Stimulated activated CD8-positive, alpha-beta memory T cell treated with anti-CD3 and anti-CD28 coated beads, Interleukin-15, amount 100 ng/mL, for 48 hours (primary cell): ENCODE measurements at places on chromosomes 2 and 18.
A peak's percentile ranks its signal among the peaks of the same experiment; 100 is the strongest.

DNA sequence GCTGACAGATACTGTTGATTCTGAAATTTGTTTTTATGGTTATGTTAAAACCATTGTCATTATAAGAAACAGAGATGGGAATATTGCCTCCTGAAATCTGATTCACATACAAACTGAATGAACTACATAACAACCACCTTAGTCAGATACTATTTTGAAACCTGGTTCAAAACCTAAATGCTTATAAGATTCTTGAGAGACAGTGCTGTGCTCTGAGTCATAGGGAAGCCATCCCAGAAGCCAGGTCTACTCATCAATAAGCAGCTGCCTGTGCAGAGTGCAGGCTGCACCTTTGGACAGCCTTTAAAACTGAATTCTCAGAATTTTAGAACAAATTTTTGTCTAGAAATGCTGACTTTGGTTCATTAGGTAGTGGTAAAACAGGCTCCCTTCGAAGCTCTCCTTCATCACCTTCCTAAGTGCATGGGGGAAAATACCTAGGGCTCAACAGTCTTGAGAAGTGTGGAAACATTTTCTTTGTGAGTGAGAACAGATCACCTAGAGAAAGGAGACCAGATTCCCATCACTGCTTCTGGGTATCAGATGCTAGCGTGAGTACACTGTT is at the start of gene SERPINB7:
Gene SERPINB7 (plus strand): TSS at position 253 of the 565 bp plus-strand sequence. CDS start 6,955 bp downstream, outside the sequence.
- no peak for DNase-seq

DNA sequence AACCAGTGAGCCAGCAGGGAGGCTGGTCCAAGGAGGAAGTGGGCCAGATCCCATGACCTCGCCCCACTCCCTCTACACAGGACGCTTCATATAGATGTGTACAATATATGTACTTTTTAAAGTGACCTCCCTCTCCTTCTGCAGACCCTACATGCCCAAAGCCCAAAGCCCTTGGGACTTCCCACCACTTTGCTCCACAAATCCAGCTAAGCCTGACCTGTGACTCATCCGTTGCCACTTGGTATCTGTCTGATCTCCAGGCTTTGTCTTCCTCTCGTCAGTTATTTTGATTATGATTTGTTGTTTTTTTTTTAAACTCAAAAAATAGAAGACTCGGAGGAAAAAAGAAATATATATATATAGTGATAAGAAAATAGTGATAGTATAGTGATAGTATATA is 470.8 kb downstream of the KCNJ3 start:
- DNase-seq, result no peak

- no peak for DNase-seq
Observed at GRCh38 chr2:110678457-110679336, 834 bp upstream of the BUB1 start.

DNA sequence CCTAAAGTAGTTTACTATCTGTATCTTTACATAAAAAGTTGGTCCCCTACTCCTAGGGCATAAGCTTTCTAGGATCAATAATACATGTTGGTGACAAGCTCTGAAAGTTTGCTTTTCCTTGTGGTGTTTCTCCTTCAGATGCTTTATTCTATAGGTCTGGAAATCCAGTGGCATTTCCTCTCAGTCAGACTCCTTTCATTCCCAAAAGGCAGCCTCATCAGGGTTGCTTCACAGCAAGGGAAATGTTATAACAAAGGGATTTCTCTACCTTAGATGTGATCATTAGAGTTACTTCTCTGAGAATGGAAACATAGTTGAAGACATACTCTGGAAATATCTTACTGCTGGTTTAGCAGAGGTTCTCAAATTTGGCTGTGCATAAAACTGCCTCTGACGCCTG is 1072.4 kb upstream of the ZEB2 start:
- DNase-seq, result no peak

GRCh38 chr2:18413676-18414396 is 146.6 kb downstream of the RDH14 start:
- no peak for DNase-seq

DNA sequence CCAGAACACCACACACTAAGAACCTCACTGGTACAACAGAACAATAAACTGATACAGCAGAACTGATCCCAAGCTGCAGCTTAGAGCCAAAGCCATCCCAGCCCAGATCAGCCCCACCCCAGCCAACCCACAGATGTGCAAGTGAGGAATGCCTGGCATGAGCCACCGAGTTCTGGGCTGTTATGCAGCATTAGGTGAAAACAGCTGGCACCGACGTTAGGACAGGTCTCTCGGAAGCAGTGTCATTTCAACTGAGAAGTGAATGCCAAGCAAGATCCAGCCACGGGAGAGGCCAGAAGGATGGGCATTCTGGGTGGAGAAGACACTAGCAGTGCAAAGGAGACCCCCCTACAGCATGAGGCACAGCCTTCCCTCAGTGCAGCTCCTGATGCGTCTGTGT is 38.9 kb downstream of the ADCY3 start:
- DNase-seq, result no peak

DNA sequence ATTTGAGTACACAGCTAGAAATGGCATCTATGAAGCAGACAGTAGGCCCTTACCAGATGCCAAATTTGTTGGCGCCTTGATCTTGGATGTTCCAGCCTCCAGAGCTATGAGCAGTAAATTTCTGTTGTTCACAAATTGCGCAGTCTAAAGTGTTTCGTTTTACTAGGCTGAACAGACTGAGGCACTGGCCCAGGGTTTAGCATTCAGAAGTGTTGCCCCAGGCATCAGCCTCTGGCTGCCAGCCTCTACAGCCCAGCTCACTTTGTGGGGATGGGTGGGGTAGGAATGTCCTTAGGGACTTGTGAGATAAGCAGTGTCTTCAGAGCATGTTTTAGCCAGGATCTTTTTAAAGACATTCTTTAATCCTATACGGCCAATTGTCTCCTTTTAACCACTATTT is 51.5 kb upstream of the MGAT5 start:
- DNase-seq, result no peak

DNA sequence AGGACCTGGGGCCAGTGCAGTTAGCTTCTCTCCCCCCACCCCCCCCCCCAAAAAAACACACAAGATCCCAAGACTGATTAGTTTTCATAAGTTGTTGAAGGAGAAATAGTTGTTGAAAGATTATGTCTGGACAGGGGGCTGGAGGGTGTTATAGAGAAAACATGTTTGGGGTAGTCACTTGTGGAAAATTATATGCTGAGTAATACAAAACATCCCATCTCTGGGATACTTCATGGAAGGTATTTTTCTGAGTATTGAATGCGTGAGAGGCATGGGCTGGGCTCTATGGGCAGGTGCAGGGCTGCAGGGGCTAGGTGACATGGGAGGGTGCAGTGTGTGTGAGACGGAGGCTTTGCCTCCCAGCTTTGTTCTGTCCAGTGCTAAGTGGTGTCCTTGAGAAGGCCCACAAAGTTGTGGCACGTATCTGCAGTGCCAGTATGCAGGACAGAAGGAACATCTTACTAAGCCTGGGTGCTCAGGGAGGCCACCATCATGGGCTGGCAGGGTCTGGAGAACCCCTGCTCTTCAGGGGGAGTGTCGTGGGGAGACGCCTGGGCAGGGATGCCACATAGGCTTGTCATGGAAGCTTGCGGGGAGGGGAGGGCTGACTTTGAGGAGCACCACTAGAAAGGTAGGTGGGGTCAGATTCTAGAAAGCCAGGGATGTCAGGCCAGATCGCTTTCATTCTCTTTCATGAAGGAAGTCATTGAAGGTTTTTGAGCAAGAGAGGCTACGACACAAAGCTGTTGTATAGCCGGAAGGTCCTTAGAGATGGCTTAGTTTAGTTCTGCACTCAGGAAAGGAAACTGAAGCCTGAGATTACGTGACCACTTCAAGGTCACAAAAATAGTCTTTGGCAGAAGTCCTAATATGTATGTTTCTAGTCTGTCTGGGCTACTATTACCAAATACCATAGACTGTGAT is 232.0 kb downstream of the LDLRAD4 start:
- no peak for DNase-seq

DNA sequence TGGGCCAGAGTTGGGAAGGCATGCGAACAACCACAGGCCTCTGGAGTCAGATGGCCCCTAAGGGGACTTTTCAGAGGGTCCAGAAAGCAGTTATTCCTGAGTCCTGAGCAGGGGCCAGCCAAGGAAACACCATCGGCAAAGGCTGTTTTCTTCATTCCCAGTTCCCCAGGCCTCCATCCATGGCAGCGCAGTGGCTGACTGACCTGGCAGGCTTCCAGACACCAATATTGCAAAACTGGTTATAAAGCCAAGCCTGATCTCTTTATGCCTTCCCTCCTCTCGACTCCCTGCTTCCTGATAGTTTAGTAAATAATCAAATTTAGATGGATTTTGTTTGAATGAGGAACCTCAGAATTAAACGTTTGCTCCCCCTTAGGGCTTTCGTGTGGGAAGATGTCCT is 133.4 kb upstream of the ITGA6 start:
- DNase-seq, result no peak

GRCh38 chr2:18132697-18133096 is 254.2 kb downstream of the KCNS3 start:
- DNase-seq, result no peak

GRCh38 chr2:9554921-9555296 is 721 bp downstream of the ADAM17 start:
- DNase-seq, result peak; percentile 5

DNA sequence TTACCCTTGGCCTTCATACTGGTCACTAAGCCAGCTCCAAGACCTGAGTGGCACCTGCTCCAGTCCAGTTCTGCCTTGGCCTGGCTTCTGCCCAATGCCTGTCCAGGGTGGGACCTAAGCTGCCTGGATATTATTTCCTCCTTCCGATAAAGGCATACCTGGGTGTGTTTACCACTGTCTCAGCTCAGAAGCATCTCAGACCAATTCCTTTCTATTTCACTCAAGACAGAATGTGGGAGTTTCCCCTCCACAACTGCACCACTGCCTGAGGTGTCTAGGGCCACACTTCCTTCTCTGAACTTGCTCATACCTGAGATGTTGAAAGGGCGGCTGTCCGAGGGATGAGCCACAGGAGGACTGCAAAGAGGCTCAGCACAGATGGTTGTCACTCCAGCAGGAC is 18.4 kb upstream of the CAB39 start:
- no peak for DNase-seq

DNA sequence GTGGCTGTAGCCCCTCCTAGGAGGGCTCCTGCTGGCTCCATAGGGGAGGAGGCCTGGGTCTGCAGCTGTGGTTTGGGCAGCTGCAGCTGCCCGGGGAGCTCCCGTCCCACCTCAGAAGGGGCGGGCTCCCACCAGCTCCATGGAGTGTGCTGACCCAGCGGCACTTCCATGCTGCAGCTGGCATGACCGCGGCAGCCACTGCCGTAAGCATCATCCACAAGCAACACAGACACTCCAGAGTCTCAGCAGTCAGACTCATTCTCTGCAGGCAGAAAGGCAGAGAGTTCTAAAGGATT is 660.1 kb upstream of the RAB6C start:
- DNase-seq, result no peak

DNA sequence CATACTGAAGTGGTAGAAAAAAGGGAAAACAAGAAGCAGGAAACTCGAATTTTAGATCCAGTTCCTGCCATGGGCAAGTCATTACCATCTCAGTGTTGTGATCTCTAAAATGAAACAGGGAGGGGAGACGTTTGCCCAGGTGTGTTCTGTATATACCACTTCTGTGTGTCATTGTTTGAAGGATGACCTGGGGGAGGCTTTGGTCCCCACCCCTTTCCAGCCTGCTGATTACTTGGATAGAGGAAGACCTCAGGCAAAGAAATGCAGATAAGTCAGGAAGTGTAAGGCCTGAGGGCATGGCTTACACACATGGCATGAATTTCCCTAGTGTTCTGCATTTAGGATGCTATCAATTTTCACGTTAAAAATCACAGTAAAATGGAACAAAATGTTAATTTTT is 205.2 kb upstream of the CXCR4 start:
- no peak for DNase-seq

GRCh38 chr2:62686012-62686685 is 19.4 kb upstream of the EHBP1 start:
- DNase-seq, result no peak

DNA sequence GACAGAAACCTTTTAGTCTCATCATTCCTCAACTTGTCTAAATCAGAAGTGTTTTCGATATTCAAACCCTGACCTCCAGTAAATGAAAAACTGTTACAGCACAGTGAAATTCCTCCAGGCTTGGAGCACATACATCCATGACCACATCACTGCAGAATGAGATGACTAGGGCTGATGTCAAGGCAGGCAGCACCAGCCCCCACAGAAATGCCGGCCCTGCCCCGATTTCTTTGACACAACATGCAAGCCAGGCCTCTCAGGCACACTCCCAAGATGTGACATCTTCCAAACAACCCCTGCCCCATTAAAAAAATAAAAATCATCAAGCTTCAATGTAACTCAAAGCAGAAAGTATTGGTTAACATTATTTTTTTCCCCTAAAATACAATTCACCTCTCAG is 103.3 kb downstream of the CTAGE1 start:
- no peak for DNase-seq

- no peak for DNase-seq
Observed at GRCh38 chr2:28352610-28353195, 40.0 kb upstream of the FOSL2 start.

DNA sequence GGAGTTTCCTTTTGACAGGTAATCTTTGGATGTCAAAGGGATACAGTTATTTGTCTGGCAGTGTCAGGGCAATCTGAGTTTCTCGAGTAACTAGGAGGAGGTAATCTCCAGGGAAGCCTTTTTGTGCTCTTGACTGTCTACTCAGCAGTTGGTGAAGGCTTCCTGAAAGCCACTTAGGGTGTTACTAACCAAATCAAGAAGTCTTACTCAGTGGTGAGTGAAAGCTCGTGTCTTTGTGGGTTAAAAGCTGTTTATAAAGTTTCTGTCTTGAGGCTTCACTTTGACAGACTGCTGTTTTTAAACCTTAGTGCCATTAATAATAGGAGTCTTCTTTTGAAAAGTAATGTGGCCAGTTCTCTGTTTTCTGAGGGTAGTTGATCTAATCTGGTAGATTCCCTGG is 1.7 kb downstream of the THSD7B start:
- DNase-seq, result no peak

- DNase-seq, result no peak
Observed at GRCh38 chr2:231910771-231911170, 15.4 kb downstream of the NPPC start.

- DNase-seq, result no peak
Observed at GRCh38 chr2:203711399-203711798, 5.0 kb downstream of the CD28 start.

- DNase-seq, result no peak
Observed at GRCh38 chr2:149331023-149331400, 625 bp downstream of the LYPD6 start.

- DNase-seq, result no peak
Observed at GRCh38 chr18:48572402-48573126, 33.7 kb downstream of the CTIF start.

DNA sequence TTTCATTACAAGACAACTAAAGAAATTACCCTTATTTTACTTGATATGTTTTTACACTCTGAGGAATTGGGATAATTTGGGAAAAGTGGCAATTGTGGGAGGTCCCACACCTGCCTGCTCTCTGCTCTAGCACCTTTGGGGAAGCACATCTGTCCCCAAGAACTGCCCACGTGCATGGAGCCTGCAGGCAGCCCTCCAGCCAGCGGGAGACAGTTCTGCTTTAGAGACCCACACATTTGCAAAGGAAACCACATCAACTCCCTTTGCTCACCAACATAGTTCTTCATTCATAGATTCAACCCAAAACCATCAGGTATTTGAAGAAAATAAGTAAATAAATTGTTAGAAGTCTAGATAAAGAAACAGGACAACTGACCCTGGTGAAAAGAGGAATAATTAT is 239.9 kb upstream of the ID2 start:
- no peak for DNase-seq
